ENCODE measurements at places on chromosomes 13 and 19. TPM values are rescaled to one million over a fixed set of nuclear protein-coding genes. Genes with fewer than 3 reads are reported as not detected.

GRCh38 chr19:34255546-34255945 lies 1.2 kb downstream of the GARRE1 start:
- DNase-seq = no peak

DNA sequence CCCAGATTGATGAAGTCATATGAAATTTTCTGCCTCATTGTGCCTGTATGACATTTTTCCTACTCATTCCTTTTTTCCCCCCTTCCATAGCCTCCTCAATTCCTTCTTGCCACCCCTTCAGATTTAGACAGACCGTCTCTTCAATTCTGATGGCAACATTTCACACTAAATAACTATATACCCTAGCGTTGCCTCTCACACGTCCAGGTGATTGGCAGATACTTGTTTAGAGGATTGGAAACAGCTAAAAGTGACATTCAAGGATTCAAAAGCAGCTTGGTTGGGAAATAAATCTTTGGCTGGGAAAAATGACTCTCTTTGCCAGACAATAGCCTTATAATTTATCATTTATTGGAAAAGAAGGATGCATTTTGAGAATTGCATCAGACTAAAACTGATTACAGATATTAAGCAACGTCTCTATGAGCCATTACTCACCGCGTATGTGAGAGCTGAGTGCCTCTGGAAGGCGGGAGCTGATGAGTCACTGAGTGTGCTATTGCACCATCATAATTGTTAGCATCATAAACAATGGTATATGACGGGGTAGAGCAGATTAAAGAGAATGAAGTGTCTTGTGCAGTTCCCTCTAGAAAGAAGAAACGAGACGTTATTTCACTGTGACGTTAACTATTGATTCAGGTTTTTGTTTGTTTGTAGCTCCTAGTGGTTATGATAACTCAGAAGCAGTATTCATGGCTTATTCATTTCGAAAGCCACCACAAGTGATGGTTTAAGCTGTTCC lies 61.1 kb upstream of the FAM216B start:
- no peak for DNase-seq

- no peak for DNase-seq
Measured at GRCh38 chr13:29786698-29787097, 63.7 kb downstream of the UBL3 start.

DNA sequence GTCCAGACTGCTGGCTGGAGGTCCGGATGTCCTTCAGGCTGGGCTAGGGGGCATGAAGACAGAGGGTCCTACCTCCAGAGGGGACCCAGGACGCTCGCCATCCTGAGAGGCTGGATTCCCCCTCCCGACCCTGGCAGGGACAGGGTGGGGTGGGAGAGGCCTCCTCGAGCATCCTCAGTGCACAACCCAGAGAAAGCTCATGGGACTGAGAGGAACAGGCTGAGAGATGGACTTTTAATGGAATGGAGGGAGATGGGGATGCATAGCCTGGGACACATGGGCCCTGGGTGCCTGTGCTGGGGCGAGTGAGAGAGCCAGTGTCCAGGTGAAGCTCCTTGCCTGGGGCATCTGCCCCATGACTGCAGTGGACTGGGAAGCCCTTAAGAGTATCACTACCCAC lies 3.1 kb downstream of the ACTL9 start:
- no peak for DNase-seq

Gene UBAC2
- polyA plus RNA-seq = 98.1 TPM

GRCh38 chr13:25776722-25777121 lies 275.1 kb downstream of the SHISA2 start:
- DNase-seq = no peak

- no peak for DNase-seq
Measured at GRCh38 chr19:18185538-18185937, 7.5 kb upstream of the MPV17L2 start.

DNA sequence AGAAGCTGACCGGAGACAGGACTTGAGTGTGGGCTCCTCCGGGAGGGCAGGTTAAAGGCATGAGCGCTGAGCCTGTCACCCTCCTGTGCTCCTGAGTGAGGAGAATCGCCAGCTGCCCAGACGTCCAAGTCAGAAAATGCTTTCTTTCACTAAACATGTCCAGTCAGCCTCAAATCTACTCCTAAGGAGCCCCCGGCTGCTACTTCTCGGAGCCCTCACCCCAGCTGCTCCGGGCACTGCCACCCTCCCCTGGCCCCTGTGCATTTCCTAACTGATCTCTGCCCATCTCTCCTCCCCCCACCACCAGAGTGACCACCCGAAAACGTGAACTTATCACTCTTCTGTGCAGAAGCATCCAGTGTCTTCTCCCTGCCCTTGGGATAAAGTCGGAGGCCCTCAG lies 277.5 kb upstream of the SOX1 start:
- no peak for DNase-seq

DNA sequence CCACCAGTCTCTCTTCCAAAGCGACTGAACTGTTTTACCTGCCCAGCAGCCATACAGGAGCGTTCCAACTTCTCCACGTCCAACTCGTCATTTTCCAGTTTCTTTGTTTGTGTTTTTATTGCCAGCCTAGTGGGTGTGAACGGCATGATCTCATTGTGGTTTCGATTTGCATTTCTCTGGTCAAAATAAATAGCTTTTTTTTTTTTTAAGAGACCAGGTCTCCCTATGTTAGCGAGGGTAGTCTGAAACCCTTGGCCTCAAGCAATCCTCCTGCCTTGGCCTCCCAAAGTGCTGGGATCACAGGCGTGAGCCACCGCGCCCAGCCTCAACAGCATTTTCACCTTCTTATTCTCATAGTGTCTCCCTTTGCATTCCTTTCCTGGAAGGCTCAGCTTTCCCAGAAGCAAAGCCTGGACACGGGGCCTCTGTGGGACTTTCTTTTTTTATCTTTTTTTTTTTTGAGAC lies 4.2 kb upstream of the JSRP1 start:
- no peak for DNase-seq

- DNase-seq = no peak
Measured at GRCh38 chr19:13768510-13768909, 4.2 kb downstream of the MRI1 start.

Gene ZNF442
- polyA plus RNA-seq = 8.3 TPM

Gene ARHGAP33
- polyA plus RNA-seq = 23.5 TPM

Gene MUC16
- 0.17 TPM for polyA plus RNA-seq

Gene EPSTI1
- 13.4 TPM for polyA plus RNA-seq

Gene ZNF536
- 2.6 TPM for polyA plus RNA-seq

Gene CLIP3
- polyA plus RNA-seq = 59.5 TPM

GRCh38 chr19:39082745-39083598 lies 1.2 kb upstream of the ACP7 start:
- DNase-seq = no peak

DNA sequence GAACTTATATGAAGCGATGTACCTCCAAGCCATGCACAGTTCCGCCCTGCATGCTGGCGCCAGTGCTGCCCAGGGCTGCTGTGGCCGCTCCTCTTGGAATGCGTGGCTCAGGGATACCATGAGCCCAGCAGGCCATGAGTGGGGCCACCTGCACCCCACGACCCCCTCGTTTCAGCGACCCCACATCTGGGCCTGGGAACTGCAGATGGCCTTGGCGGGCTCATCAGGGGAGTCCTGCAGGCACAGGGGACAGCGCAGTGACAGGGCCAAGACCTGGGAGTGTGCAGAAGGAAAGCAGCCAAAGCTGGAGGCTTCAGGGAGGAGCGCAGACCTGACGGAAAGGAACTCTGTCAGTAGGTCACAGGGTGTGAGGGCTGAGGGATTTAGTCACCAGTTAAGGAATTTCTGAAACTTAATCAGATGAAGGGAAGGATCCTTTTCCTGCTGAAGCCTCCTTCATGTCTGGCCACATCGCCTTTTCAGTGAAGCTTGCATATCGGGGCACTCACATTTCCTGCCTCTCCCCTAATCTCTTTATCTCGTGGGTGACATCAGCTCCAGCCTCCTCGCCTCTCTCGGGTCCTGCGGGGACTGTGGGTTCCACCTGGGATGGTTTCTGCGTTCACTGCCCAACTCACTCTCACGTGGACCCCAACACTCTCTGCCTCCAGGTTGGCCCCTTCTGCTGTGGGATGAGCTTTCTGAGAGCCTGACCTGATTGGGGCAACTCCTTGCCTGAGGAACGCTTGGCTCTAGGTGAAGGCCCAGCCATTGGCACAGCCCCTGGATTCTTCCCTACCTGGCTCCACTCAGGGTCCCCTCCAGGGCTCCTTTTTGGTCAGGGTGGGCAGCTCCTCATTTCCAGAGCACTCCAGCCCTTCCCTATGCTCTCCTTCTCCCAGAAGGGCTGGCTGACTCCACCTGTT lies 123.5 kb downstream of the CRYL1 start:
- DNase-seq = no peak

GRCh38 chr19:19418555-19419260 lies 13.2 kb downstream of the GATAD2A start:
- no peak for DNase-seq

Gene EFNA2
- polyA plus RNA-seq = 1.8 TPM

DNA sequence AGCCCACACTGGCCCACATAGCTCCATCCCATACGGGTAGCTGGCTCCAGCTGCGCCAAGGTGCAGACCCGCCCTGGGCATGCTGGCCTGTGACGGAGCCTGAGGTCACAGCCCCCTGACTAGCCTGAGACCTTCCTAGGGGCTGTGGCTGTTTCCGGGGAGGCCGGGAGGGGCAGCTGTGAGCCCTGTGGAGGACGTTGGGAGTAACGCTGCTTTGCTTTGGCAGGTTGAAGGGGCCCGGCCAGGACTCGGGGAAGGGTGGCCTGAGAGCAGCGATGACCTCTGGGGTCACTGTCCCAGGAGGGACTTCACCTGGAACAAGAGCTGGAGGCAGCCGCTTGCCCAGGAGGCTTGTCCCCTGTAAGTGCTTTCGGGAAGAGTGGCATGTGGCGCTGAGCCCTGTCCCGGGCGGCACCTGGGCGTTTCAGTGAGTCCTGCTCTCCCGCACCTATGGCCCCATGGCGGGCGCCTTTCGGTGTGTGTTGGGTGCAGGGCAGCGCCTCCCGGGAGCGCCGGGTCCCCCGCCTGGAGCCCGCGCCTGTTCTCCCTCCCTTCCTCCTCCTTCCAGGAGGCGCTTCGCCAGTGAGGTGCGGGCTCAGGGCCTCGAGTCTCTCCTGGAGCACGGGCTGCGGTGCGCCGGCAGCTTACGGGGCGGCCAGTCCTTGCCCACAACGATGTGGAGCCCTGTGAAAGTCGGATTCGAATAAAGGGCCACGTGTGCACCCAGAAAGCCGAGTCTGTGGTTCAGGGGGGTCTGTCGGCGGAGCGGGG lies 1.1 kb upstream of the FAM174C start:
- no peak for DNase-seq

DNA sequence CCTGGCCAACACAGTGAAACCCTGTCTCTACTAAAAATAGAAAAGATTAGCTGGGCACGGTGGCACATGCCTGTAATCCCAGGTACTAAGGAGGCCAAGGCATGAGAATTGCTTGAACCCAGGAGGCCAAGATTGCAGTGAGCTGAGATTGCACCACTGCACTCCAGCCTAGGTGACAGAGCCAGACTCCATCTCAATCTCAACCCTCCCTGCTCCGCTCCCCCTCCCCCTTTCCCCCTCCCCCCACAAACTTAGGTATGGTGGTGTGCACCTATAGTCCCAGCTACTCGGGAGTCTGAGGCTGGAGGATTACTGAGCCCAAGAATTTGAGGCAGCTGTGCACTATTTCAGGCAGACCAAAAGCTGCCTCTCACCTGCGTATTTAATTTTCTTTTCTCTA lies 21.6 kb upstream of the RNF113B start:
- no peak for DNase-seq

DNA sequence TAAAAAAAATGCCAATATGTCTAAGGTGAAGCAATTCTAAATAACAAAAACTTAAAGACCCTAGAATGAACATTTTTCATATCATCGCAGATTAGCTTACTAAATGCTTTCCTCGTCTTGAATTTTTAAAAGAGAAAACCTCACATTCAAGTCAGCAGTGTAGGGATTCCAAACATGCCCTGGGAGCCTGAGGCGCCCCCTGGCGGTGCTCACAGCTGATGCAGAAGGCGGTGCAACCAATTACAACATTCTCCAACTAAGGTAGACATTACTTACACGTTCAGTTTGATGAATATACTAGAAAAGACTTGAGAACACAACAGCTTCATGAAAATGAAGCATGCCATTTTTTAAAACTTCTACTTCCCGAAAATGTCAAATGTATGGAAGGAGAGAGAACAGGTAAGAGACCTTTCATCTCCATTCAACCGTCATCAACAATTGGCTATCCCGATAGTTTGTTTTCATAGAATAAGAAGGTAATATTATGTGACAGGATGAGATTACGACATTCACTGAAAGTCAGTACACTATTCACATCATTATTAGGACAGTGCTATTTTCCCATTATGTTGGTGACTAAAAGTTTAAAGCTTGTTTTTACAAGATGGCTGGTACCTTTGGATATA lies 304.4 kb downstream of the DCLK1 start:
- no peak for DNase-seq

DNA sequence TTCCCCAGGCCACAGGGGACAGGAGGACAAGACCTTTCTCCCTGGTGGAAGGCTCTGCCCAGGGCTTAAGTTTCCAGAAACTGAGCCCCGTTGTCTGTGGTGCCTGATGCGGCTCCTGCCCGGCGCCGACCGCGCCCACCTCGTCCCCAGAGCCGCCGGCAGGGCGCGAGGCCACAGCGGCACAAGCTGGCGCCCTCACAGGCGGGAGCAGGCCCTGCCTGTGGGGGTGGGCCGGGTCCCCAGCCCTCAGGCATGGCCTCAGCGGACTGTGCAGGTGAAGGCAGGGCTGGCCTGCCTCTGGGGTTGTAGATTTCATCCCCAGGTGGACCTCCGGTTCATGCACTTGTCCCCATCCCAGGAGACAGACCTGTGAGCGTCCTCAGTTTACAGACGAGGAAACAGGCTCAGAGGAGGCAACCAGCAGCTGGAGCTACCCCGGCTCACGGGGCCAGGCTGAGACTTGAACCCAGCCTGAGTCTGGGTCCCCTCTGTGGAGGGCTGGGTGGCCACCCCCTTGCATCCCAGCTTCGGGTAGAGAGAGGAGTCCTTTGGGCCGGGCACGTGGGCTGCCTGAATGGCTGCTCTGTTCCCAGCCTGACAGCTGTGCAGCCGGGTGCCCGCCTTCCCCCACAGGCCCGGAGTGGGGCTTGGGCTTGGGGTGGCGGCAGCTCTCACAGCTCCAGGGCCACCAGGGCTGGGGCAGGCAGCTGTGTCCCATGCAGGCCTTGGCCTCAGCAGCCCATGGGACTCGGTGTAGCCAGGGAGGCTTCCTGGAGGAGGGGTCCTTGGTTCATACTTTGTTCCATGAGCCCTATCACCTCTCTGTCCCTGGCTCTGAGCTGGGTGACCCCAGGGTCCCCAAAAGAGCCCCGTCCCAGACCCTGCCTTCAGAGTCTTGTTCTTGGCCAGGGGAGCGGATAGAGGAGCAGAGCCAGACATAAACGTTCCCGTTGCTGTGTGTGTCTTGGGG lies 26.8 kb downstream of the PIAS4 start:
- no peak for DNase-seq

- DNase-seq = no peak
Measured at GRCh38 chr13:40981361-40981760, 37.8 kb downstream of the ELF1 start.

Data from left renal pelvis (tissue), 4 donors.